ENCODE measurements at places on chromosomes 5 and 9. TPM values are rescaled to one million over a fixed set of nuclear protein-coding genes. Genes with fewer than 3 reads are reported as not detected.

The CHD1 gene
- 57.3 TPM for total RNA-seq

The DPM2 gene
- 49.2 TPM for total RNA-seq

The CDKN2B-AS1 gene
- total RNA-seq: 3.7 TPM

The ZNF618 gene
- 0.60 TPM for total RNA-seq

Data from activated naive CD8-positive, alpha-beta T cell treated with anti-CD3 and anti-CD28 coated beads, Interleukin-2, amount 10 ng/mL, durations not matched to agents 7 days and 5 days (primary cell).